IMR-90 (cell line): ENCODE measurements at places on chromosomes 6 and 20. TPM values are rescaled to one million over a fixed set of nuclear protein-coding genes. Genes with fewer than 3 reads are reported as not detected.

Gene PRPH2
- 0.90 and 1.0 TPM in 2 replicates for polyA plus RNA-seq

DNA sequence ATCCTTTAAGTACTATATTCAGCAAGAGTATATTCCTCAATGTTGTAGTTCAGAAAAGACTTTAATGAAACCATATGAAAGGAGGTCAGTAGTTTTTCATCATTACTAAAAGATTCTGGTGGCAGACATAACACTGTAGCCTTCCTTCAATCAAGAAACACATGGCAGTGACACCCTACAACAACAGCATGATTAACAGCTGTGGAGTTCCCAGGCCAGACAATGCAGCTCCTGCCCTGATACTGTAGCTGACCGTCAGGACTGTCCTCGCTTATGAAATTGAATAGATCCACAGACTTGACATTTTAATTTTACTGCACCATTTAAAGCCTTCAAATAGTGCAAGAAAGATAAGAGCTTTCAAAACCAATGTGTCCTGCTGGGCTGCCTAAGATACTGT is 43.6 kb downstream of the USP45 start:
- no peak for DNase-seq

Gene RUNX2
- 4.3 and 4.7 TPM in 2 replicates for polyA plus RNA-seq

GRCh38 chr20:23612396-23612795 is 6.7 kb upstream of the CST9 start:
- DNase-seq, result no peak

DNA sequence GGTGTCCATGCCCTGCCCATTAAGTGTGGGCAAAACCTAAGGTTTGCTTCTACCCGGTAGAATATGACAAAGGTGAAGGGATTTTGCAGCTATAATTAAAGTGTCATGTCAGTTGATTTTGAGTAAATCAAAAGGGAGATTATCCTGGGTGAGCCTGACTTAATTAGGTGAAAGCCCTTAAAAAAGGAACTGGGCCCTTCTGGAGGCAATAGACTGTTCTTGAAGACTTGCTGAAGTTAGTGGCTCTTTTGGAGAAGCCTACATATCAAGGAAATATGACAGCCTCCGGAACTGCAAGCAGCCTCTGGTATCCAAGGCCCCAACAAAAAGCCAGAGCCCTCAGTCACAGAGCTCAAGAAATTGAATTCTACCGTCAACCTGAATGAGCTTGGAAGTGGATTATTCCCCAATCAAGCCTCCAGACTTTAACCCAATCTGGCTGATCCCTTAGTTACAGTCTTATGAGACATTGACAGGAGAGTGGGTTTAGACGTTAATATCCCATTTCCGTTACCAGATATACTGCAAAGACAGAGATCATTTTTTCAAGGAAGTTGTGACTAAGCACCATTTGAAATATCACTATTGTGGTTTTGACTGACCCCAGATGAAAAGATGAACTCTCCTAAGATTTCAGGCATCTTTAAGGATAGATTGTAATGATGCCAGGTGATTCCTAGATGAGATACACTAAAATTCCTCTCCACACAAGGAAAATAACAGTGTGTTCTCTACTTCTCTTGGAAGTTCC is 303.4 kb downstream of the PLCB1 start:
- no peak for DNase-seq

GRCh38 chr6:63887002-63887751 is 251.6 kb downstream of the PHF3 start:
- DNase-seq, result no peak

- peak; percentile 38 for DNase-seq
Measured at GRCh38 chr6:8027965-8028651, 36.1 kb downstream of the BLOC1S5 start.

Gene WASF1
- polyA plus RNA-seq, result 15.6 and 17.3 TPM in 2 replicates

- no peak for DNase-seq
Measured at GRCh38 chr6:34393191-34393965, 909 bp upstream of the NUDT3 start.

DNA sequence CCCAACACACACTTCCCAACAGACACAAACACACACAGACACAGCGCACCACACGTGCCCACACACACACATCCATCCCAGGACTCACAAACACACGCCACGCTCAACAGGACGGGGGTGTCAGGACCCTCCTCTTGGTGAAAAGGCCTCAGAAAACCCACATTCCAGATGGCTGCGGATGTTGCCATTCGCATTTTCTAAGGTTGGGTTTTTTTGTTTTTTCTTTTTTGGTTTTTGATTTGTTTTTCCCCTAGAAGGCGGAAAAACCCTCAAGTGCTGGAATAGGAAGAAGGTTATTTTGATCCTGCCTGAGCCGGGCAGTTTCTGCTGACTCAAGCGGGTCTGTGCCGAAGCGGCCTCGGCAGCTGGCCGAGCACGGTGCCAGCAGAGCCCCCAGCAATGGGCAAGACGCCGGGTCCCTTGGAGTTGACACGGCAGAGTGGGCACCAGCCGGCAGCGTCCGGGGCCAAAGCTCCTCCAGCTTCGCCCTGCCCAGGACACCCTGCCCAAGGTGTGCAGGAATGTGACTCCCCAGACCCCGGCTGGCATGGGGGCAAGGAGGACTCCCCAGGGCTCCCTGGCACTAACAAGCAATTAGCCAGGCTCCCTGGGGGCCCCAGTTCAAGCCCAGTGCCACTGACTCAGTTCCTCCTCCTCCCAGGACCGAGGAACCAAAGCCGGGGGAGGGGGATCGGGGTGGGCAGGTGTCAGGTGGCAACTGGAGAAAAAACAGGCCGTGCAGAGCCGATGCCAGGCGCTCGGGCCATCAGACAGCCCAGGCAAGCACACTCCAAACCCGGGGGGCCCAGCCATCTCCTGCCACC is 40.9 kb upstream of the ZBP1 start:
- DNase-seq, result no peak

GRCh38 chr6:108801366-108801765 is 46.9 kb upstream of the ARMC2 start:
- DNase-seq, result no peak

- no peak for DNase-seq
Measured at GRCh38 chr6:166739976-166740318, 112.9 kb upstream of the RPS6KA2 start.

- peak; percentile 92 for DNase-seq
Measured at GRCh38 chr6:45590226-45590625, 212.5 kb upstream of the SUPT3H start.

Gene MEP1A
- not detected in 2 replicates for polyA plus RNA-seq

DNA sequence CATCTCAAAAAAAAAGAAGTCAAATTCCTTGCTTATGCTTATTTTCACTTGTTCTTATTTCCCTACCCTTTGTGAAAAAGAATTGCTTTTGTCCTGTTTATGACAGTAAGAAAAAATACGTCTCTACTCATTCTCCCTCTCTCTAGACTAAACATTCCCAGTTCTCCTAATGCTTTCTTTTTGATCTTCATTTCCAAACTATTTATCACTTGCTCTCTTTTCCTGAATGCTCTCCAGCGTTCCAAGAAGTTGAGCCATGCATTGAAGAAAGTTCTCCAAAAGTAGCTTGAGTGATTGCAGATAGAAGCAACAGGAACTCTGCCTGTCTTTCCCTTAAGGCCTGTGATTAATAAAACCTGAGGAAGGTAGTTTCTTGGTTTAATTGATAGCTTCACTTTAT is 53.1 kb upstream of the TMEM170B start:
- no peak for DNase-seq

GRCh38 chr6:158418501-158418900 is 106.2 kb downstream of the TULP4 start:
- DNase-seq, result peak; percentile 8

Gene RAB44
- polyA plus RNA-seq, result 0.03 and 0.06 TPM in 2 replicates

- DNase-seq, result no peak
Measured at GRCh38 chr20:12068121-12068520, 150.4 kb downstream of the BTBD3 start.

Gene APCDD1L
- 18.0 and 18.3 TPM in 2 replicates for polyA plus RNA-seq

DNA sequence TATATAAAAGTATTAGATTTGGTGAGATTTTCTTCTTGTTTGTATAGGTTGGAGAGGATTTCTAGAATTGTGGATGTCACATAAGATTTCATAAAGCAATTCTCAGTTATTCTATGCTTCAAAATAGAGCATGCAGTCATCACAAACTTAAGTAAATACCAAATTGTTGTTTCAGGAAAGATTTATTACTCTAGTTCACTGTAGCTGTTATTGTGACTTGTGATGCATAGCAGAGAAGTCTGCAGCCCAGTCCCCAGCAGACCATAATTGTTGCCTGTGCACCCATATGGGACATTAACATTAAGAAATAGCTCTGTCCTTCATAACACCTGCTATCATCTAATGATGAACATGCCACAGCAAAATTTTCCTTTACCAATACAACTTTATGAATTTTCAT is 228.0 kb upstream of the FAM83B start:
- no peak for DNase-seq

- DNase-seq, result peak; percentile 15
Measured at GRCh38 chr20:63656451-63656850, 1.7 kb upstream of the RTEL1 start.
